Temporal lobe (tissue), 4 donors: ENCODE measurements at places on chromosomes 1 and 21. TPM values are rescaled to one million over a fixed set of nuclear protein-coding genes. Genes with fewer than 3 reads are reported as not detected.

The DNASE2B gene
- total RNA-seq, result not detected

The CHIT1 gene
- total RNA-seq, result under 0.01 TPM

The RAB25 gene
- total RNA-seq, result not detected

The HSPB7 gene
- not detected for total RNA-seq

The PPIAL4G gene
- total RNA-seq, result 0.25 TPM

The TTC22 gene
- 0.49 TPM for total RNA-seq

The AIRE gene
- total RNA-seq, result under 0.01 TPM

The GJB3 gene
- not detected for total RNA-seq

The KRTAP13-2 gene
- total RNA-seq, result not detected

The OR6K3 gene
- total RNA-seq, result not detected

The AMY2A gene
- 0.25 TPM for total RNA-seq

The TEDDM1 gene
- total RNA-seq, result not detected

The SERPINC1 gene
- total RNA-seq, result not detected

The GPR52 gene
- 1.7 TPM for total RNA-seq

The CNIH3 gene
- total RNA-seq, result 26.6 TPM

The FCGR3B gene
- total RNA-seq, result 0.25 TPM

The PGLYRP4 gene
- total RNA-seq, result not detected

The FCN3 gene
- total RNA-seq, result 0.25 TPM

The INAVA gene
- total RNA-seq, result 0.98 TPM

The ASPM gene
- total RNA-seq, result 6.1 TPM

The PM20D1 gene
- total RNA-seq, result under 0.01 TPM

The KRTAP26-1 gene
- not detected for total RNA-seq

The EPHB2 gene
- 31.0 TPM for total RNA-seq
